ENCODE measurements at places on chromosomes 7 and 10.

- DNase-seq, result no peak
Observed at GRCh38 chr10:5117026-5117425, 22.8 kb downstream of the AKR1C3 start.

DNA sequence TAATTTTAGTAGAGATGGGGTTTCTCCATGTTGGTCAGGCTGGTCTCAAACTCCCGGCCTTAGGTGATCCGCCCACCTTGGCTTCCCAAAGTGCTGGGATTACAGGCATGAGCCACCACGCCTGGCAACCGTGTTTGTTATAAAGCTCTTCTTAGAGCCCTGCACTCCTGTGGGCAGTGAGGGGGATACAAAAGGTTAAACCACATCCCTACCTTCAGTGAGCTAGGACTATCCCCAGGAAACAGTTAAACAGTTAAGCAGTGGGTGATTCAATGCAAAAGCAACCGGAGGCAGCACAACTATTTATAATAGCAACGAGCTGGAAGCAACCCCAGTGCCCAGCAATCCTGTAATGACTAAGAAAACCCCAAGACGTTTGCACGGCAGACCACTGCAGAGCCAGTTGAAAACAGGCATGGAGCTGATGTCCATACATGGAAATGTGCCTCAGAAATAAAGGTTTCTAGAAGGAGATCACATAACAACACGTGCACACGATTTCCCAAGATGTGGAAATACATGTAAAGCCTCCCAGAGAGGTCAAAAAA lies 107.2 kb upstream of the LYZL2 start:
- no peak for DNase-seq

DNA sequence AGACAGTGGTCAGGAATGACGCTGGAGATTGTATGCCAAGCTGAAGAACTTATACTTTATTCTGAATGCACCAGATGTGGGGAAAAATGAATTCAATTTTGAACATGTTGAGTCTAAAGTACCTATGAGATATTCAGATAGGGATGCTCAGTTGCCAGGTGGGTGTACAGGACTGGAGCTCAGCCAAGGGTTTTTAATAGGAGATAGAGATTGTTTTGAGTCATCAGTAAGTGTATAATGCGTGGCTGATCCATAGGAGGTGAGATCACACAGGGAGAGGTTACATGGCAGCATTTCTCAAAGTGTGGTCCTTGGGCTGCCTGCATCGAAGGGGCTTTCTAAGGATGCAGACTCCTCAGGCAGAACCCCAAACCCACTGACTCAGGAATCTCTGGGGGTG lies 6.8 kb upstream of the HIPK2 start:
- DNase-seq, result no peak

DNA sequence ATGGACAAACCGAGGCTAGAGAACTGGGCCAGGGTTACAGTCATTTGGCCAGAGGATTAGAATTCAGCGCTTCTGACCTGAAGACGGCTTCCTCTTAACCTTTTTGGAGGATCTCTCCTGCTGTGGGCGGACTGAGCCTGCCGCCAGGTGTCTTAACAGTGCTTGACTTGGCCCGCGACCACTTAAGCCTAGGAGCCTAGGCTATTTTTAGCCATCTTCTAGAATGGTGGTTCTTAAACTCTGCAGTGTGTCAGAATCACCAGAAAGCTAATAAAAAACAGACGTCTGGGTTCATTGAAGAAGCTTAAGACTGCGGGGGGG lies 722 bp downstream of the MDH2 start:
- no peak for DNase-seq

DNA sequence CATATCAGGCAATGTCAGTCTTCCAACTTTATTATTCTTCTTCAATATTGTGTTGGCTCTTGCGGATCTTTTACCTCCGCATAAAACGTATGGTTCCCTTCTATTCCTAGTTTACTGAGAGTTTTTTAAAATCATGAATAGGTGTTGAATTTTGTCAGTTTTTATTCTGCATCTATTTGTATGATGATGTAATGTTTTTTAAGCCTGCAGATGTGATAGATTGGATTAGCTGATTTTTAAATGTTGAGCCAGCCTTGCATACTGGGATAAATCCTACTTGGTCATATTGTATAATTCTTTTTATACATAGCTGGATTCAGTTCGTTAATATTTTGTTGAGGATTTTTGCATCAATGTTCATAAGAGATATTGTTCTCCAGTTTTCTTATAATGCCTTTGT lies 9.2 kb upstream of the OR2F1 start:
- DNase-seq, result no peak

GRCh38 chr10:6337382-6337781 lies 134.7 kb downstream of the PFKFB3 start:
- no peak for DNase-seq

DNA sequence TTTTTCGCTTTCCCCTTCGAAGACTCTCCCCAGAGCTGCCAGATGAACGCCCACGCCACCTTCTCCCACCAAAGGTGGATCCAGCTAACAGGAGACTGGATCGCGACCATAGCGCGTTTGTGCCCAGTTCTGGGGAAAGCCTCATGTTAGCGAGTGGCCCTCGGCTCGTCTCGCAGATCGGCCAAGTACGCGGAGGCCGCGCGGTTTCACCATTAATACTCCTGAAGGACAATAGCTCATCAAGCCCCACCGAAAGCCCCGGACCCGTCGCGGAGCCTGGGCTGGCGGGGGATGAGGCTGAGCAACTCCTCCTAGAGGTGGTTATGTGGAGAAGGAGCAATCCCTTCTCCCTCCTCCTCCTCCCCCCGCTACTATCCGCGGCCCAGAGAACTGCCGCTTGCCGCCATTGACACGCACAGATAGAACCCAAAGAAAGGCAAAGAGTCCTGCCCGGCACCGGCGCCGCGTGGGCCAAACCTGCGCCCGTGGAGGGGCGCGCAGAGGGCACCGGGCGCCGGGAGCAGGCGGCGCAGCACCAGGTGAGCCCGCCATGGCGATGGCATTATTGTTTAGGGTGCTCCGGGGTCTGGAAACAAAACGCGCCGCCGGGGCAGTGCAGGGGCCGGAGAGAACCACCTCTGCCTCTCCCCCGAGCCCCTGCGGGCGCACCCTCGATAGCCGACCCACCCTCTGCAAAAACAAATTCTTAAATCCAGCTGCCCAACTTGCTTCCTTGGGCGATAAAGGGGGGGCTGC lies at the start of gene MACROH2A2:
Gene MACROH2A2 (plus strand): TSS at position 385 of the 756 bp plus-strand sequence. CDS start 22,813 bp downstream, outside the sequence.
- peak; percentile 62 for DNase-seq
